ENCODE measurements at places on chromosomes 5 and 9.

DNA sequence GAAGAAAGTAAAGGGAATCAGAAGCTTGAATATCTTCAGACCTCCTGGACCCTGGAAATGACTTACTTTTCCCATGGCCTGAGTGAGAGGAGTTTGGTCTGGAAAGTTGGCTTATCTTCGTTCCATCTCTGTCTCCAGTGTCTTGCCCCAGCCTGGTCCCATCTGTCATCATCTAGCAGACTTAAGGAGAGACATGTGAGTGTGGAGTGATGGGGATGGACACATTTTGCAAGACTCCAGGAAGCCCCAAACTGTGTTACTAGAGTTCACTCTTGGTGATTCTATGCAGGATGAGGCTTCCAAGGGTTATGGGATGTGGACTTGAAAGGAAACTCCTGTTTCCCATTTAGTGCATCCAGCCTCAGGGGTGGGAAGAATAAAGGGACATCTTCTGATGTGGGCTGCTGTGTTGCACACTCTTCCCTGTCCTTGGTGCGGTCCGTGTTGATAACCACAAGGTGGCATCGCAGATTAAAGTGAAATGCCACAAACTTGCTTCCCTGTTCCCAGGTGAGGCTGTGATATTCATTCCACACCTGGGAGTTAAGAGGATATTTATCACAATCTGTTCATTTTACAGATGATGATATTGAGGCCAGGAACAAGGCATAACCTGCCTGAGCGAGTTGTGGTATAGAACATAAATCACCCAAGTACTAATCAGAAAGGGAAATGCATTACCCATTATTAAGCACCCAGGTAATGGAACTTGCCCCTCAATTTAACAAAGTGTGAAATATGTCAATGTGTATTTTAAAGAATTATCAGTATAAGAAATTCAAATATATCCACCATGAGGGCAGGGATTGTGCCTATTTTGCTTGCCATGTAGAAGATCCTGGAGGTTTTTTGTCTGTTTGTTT lies 269.9 kb upstream of the PAPPA start:
- DNase-seq, result no peak

DNA sequence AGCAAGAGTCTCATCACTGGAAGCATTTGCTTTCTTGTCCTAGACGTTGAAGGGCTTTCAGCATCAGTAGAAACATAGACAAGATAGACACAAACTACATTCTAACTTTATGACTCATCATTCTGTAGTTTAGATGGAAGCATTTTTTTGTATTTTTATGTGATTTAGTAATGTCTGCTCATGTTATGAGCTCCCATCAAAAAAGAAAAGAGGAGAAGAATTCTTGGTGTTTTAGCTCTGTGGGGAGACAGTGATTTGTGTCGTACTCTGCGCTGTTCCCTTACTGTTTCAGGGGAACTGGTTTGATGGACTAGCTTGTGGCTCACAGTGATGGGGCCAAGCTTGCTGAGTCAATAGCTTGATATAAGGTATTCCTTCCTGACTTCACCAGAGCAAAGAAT lies 159.2 kb upstream of the WWC1 start:
- no peak for DNase-seq

GRCh38 chr5:159402311-159402710 lies 72.0 kb upstream of the IL12B start:
- DNase-seq, result no peak

DNA sequence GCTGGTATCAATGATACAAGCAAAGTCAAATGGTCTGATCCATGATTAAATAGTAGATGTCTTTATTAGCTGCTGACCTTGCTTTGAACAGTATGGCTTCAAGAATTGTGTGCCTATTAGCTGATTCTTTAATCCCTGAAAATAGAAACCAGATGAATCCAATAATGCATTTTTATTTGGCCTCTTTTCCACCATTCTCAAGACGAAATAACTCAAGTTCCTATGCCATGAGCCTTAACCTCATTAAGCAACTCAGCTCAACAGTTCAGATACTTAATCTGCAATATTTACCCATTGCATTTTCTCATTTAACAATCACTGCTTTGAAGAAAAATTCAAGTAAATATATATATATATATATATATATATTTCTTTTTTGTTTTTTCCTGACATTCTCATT lies 588.6 kb upstream of the MEF2C start:
- no peak for DNase-seq

- DNase-seq, result no peak
Measured at GRCh38 chr5:178287791-178288105, 55.1 kb upstream of the PHYKPL start.

DNA sequence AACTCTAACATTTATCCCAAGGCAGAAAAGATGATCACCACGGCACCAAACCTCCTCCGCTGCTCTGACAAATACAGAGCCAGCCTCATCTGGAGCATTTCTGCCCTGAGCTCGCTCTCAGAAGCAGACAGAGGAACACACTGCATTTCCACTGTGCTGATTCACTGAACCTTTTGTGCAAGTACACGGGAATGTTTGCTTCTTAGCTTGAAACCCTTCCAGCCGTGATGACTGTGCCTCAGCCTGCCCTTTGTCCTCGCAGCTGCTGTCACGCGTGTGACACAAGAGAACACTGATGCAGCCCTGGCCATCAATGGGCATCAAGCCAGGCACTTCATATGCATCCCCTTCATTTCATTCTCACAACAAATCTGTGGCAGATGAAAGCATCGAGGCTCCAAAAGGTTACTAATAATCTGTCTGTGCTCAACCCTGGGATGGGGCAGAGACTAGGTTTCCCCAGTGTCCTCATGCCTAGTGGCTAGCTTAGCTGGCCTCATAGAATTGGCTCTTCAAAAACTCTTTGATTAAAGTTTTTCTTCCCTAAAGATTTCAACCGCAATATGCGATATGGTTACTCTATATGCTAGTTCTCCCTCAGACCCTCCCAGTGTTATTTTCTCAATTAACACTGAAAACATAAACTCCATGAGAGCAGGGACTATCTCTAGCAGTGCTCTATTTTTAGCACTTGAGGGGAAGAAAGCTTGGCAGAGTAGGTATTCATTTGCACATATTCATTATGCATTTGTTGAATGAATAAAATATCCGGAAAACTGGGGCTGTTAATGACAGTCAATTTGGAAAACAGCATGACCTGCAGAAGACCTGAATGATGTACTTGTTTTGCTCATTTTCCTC lies 7.3 kb downstream of the CDC14B start:
- DNase-seq, result no peak

DNA sequence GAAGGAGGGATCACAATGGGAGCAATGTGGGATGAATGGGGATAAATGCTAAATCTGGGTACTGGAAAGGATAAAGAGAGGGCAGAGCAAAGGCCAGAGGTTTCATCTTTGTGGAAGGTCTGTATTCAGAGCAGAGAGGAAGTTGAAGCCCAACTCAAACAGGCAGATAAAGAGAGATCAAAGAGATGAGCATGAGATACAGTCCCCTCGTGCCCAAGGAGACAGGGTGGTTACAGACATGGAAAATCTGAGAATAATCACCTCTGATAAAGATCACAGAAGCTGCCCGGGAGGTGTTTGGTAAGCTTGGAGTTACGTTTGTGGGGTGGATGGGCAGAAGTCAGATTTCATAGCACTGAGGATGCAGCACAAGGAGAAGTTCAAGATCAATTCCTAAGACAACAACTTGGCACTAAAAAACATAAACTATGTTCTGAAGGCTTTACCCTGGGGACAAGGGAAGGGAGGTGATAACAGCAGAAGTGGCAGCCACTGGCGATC lies 459 bp upstream of the ERAP2 start:
- no peak for DNase-seq

- no peak for DNase-seq
Measured at GRCh38 chr5:9605041-9605838, 24.9 kb downstream of the TAS2R1 start.

- no peak for DNase-seq
Measured at GRCh38 chr5:109370343-109370742, 39.4 kb downstream of the PJA2 start.

DNA sequence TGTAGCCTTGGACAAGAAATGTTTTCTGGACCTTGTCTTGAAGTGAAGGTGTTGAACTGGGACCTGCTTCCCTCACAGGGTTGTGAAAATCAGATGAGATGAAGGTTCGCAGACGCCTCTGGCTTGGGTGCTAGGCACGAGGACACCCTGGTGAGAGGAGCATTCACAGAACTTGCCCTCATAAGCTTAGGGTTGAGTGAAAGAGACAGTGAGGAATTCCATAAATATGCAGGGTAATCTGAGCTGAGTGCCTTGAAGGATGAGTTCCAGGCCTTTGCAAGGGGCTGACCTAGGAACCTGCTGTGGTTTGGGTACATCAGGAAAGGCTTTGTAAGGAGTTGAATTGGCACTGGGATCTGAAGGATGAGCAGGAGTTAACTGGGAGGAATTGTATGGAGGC lies 75.7 kb upstream of the SAP30L start:
- no peak for DNase-seq

GRCh38 chr9:111744363-111744762 lies 50.4 kb downstream of the SHOC1 start:
- DNase-seq, result no peak

GRCh38 chr9:83509402-83509801 lies 28.8 kb downstream of the FRMD3 start:
- DNase-seq, result no peak

- DNase-seq, result no peak
Measured at GRCh38 chr9:121817476-121817875, 166.0 kb downstream of the DAB2IP start.

- DNase-seq, result no peak
Measured at GRCh38 chr5:150046031-150046430, 40.3 kb downstream of the CSF1R start.

- DNase-seq, result no peak
Measured at GRCh38 chr5:56607551-56607950, 207.8 kb upstream of the MAP3K1 start.

Data from GM06990 (cell line).